Neural crest cell (in vitro differentiated cells): ENCODE measurements at places on chromosomes 12 and 14. TPM values are rescaled to one million over a fixed set of nuclear protein-coding genes. Genes with fewer than 3 reads are reported as not detected.
A peak's percentile ranks its signal among the peaks of the same experiment; 100 is the strongest.

DNA sequence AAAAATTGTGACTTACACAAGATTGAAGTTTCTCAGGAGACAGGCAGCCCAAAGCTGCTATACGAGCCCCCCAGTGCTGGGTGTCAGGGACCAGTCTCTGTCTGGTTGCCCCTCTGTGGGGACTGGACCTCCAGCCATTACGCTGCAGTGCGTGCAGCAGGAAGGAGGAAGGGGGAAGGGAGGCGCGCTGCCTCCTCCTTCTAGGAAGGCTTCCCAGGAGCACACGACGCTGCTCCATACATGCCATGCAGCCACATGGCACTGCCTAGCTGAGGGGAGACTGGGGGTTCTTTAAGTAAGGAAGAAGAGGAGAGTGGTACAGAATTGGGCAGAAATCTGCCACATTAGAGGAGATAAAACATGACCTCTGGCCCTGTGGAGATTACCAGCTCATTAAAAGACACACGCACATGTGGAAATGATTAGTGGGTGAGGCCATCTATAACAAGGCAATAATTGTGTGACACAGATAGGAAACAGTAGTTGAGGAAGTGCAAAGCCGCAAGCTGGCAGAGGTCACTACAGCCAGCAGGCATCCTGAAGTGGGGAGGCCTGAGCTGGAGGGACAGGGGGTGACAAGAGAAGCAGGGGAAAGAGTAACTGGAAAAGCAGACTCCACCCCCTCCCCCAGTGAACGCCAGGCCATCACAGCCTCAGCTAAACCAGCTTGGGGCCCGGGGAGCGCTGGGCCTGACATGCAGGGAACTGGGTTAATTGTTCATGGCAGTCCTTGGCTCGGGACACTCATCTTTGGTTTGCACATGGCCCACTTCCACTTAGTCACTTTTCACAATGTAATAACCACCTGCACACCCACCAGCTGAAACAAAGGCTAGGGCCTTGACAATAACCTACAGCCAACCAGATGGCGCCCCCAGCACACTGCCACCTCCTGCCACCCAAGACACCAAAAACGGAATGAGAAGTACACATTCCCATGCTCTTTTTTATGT lies 39.6 kb downstream of the CCDC88C start:
- H3K27me3 ChIP-seq: no peaks in the 10 kb centered on the region
- no peaks in the 10 kb centered on the region for H3K36me3 ChIP-seq
- H3K4me1 ChIP-seq: peaks cover 85% of the 10 kb centered on the region
- peak overlapping the region; percentile 14 for H3K4me3 ChIP-seq

GRCh38 chr12:22256605-22257004 lies 77.9 kb downstream of the ST8SIA1 start:
- no peak overlapping the region for H3K4me3 ChIP-seq
- peak overlapping the region; percentile 23 for H3K27ac ChIP-seq
- no peaks in the 10 kb centered on the region for H3K27me3 ChIP-seq
- peaks cover 36% of the 10 kb centered on the region for H3K4me1 ChIP-seq
- H3K36me3 ChIP-seq: peaks cover 10% of the 10 kb centered on the region
- no peak for DNase-seq

- H3K4me1 ChIP-seq: peaks cover 6% of the 10 kb centered on the region
- no peak for DNase-seq
- H3K4me3 ChIP-seq: no peak overlapping the region
- H3K27me3 ChIP-seq: no peaks in the 10 kb centered on the region
- H3K36me3 ChIP-seq: peaks cover 19% of the 10 kb centered on the region
- H3K27ac ChIP-seq: no peak overlapping the region
These were observed 187.9 kb downstream of the ETV6 start for GRCh38 chr12:11837216-11837934.

SLCO1B1 gene
- 0.21 TPM in 1 of 2 replicates, not detected in the other for total RNA-seq
